Activated CD4-positive, CD25-positive, alpha-beta regulatory T cell treated with anti-CD3 and anti-CD28 coated beads, Interleukin-2, amount 50 U/mL, for 16 hours (primary cell): ENCODE measurements at places on chromosomes 3 and 15.

DNA sequence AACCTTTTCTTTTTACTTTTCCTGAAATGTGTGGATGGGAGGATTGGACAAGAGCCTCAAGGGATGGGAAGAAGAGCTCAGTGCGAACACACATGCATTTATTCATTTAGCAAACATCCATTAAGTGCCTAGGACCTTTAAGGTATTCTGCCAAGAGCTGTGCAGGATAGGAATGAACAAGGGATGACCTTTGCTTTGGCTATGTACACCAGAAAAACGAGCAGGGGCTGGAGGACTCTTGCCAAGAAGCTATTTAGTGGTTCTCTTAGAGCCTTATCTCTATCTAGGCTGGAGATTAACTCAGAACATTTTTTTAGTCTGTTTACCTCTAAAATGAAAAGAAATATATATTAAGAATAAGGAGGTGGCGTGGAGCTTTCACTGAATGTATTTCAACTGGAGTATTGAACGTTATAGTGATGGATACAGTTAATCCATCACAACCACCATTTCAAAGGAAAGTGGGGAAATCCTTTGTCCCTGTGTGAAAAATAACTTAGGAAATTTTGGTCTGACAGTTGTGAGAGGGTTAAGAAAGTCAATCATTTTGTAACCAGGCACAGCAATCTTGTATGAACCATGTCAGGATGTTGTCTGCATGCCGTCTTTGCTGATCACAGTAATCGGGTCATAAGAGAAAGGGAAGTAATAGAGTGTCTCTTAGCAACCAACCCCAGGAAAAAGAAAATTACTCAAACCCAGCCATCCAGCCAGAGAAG is 279.0 kb downstream of the LPP start:
- no peak for DNase-seq

DNA sequence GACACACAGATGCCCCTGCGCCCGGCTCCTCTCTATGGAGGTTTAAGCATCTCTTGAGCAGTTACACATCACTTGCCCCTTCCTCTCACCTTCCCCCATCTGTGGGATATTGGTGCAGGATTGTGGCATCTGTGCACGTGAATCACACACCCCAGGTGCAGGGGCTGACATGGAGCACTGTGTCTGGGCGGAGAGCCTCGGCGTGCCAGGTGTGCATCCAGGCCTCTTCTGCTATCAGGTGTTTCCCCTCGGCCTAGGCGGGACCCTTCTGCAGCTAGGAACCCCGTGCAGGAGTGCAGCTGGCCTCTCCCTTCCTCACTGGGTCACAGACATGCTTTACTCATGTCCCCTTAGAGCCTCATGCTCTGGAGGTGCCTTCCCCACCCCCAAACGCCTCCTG is 33.4 kb upstream of the MUC13 start:
- no peak for DNase-seq

- DNase-seq = no peak
Measured at GRCh38 chr15:92391640-92392039, 2.0 kb upstream of the ST8SIA2 start.

- DNase-seq = no peak
Measured at GRCh38 chr3:193946945-193947344, 189.0 kb upstream of the HES1 start.

GRCh38 chr3:185253645-185254410 is at the start of gene EHHADH:
Gene EHHADH, minus strand, starts transcription at chr3:185254049. Its CDS starts 27 bp downstream, at chr3:185254022.
- DNase-seq = peak; percentile 10

DNA sequence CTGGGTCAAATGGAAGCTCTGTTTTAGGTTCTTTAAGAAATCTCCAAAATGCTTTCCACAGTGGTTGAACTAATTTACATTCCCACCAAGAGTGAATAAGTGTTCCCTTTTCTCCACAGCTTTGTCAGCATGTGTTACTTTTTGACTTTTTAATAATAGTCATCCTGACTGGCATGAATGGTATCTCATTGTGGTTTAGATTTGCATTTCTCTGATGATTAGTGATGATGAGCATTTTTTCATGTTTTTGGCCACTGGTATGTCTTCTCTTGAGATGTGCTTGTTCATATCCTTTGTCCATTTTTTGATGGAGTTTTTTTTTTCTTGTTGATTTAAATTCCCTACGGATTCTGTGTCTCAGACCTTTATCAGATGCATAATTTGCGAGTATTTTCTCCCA is 745.0 kb upstream of the BCHE start:
- DNase-seq = no peak

DNA sequence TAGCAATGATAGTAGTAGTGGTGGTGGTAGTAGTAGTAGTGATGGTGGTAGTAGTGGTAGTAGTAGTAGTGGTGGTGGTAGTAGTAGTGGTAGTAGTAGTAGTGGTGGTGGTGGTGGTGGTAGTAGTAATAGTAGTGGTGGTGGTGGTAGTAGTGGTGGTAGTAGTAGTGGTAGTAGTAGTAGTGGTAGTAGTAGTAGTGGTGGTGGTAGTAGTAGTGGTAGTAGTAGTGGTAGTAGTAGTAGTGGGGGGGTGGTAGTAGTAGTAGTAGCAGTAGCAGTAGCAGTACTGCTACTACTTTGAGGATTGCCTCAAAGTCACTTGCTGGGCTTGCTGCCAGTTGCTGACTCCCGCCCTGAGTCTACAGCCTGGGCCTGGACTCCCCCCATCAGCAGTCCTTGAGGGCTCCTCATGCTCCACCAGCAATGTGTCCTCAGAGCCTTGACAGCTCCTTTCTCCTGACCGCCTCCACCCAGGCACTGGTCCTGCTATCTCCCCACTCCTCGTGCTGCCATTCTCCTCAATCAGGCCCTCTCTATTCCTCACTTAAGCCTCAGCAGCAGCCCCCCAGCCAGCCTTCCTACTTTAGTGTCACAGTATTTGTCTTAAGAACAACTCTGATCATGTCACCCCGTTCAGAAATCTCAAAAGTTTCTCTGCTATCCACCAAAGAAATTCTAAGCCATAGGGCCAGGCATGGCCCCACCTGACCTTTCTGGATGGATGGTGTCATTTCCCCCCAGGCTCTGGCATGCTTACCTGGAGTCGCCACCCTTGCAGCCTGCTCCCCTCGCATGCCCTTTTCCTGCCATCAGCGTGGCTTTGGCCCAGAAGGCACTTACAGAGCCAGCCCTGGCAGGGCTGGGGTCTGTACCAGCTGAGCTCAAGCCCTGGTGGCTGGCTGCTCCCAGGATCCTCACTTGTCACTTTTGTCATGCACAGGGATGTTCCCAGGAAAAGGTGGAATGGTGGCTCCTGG is 45.6 kb downstream of the DLEC1 start:
- DNase-seq = no peak

DNA sequence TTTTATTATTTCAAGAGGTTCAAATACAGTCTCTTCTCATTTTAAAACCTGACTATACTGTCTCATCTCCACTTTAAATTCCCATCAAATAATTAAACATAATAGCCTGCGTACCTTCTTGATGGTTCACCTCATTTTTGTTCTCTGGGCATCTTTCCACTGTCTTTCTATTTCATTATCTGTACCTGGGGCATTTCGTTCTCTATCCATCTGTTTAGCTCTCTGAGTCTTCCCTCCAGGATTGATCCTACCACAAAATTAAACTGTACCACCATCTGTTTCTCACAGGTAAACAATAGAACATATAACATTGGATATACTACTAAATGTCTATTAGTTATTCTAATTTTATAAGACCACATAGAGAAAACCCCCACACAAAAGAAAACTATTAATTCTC is 1331.4 kb downstream of the NSUN3 start:
- no peak for DNase-seq

DNA sequence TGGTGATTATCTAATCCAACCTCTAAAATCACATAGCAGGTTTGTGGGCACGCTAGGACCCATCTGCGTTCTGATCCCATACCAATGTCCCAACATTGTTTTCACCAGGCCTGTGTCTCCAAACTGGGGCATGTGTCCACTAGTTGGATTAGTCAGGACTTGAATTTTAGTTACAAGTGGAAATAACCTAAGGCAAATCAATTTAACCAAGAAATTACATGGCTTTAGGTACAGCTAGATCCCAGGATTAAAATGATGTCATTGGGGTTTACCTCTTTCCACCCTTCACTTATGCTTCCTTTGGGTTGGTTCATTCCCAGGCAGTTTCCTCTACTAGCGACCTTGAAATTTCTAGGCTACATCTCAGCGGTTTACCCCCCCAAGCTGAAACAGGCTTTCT is 47.2 kb upstream of the PXYLP1 start:
- no peak for DNase-seq

GRCh38 chr15:63231706-63232105 is 42.3 kb downstream of the RAB8B start:
- no peak for DNase-seq

DNA sequence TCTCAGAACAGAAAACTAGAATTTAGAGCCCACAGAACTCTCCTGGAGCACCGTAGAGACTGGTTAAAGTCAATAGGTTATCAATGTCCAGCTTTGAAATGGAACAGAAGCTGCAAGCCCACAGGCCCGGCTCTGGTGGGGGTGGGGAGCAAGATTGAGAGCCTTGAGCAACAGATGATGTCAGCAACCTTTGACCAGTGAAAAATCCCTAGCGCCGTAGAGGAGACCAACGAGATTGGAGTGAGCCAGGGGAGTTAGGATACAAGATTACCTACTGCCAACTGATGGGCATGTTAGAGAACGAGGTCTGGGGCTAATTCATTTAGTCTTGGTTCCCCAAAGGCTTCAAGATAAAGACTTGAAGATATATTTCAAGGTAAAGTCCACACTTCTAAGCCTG is 345.5 kb upstream of the LMCD1 start:
- no peak for DNase-seq

DNA sequence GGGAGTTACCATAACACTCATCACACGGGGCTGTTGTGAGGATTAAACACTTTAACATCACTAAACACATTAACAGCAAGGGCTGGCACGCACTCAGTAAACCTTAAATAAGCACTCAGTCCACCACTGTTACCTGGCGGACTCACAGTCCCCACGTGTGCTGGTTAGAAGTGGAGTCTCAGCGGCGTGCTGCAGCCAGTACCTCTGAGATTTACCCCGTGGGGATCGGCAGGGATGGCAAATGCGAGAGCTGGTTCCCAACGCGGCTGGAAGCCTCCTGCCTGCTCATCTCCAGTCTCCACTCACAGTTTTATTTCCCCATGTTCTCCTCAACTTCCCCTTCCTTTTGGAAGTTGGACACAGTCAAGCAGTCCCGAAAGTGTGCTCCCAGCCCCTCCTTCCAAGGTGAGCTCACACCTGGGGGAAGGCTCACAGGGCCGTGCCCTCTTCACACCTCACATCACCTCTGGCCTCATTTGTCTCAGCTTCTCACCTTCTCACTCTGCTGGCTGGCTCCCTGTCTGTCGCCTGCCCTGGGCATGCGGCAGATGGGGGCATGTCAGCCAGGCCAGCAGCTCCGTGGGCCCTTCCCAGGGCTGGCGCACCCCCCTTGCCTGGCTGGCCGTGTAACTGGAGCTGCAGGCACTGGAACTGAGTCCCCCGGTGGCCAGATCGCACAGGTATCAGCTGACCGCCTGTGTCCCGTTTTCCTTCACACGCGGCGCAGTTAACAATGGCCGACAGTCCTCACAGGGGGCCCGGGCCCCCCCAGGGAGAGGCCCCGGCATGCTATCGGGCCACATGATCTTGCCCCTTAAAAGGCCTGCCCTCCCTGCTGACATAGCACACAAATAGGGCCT is 87.1 kb downstream of the WNT7A start:
- no peak for DNase-seq

DNA sequence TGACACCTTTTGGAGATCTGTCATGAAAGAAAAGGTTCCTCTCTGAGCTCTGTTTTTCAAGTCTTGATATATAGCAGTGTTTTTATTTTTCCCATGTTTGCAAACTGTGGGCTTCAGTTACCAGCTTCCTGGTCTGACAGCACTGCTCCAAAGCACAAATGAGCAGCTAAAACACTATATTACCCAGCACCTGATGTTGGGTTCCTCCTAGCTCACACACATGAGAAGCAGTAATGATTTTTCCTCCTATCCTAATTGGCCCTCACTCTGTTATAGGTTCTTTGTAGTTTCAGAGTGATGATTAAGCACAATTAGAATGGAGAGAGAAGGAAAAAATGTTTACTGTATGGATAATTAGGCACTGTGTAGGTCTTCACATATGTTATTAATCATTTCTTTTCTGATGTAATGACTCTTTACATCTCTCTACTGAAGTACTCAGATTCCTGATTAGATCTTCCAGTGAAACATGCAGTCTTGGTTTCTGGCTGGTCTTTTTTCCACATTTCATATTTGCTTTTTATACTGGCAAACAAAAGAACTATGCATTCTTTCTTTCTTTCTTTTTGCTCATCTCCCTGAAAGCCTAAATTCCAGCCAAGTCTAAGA is 939.7 kb downstream of the NSUN3 start:
- DNase-seq = no peak
